Hematopoietic multipotent progenitor cell treated with erythropoietin and hydrocortisone succinate and interleukin-3 and kit ligand, for 6 days (in vitro differentiated cells): ENCODE measurements at places on chromosomes 12 and 14.

DNA sequence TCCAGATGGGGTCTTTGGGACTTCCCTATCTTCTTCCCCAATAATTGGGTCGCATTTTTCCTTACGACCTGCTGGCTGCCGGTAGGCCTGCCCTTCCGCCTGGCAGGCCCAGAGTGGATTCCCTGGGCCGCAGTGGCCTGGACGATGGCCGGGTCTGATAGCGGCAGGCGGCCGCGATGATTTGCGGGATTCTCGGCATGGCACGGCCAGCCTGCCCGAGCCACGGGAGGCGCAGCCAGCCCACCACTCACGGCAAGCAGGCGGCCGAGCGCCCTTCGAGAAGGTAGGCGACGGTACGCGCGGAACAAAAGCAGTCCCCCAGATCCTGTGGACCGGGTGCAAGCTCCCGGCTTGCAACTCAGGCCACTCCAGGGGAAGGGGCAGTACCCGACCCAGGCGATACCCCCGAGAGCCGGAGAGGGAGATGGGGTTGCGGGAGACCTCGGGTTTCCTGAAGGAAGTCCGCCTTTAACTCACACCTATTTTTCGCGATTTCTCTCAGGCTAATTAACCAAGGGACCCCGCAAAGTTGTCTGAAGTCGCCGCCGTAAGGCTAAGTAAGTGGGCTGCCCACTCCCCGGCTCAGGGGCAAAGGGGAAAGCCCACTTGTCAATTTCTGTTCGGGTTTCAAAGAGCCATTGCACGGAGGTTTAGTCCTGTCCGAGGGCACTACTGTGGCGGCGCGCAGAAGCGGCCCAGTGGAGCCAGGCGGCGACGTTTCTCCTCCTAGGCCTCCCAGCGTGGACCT, 1.4 kb upstream of the GSC start:
- DNase-seq, result no peak

DNA sequence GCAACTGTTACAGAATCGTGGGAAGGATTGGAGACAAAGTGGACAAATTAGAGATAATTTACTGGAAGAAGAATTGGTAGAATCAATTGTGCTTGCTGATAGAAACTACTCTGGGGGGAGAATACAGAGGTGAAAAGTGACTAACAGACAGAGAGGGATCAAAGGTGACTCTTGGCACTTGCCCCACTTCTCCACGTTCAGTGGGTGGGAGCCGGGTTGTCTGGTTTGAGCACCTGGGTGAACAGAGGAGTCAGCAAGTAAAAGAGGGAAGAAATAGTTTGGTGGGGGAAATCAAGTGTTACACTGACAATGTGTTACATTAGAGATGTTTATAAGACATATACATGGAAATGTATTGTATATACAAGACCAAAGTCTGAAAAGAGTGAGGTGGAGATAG, 69.1 kb downstream of the PPP2R5E start:
- DNase-seq, result no peak

GRCh38 chr14:79562185-79562584, 649.1 kb downstream of the DIO2 start:
- no peak for DNase-seq

DNA sequence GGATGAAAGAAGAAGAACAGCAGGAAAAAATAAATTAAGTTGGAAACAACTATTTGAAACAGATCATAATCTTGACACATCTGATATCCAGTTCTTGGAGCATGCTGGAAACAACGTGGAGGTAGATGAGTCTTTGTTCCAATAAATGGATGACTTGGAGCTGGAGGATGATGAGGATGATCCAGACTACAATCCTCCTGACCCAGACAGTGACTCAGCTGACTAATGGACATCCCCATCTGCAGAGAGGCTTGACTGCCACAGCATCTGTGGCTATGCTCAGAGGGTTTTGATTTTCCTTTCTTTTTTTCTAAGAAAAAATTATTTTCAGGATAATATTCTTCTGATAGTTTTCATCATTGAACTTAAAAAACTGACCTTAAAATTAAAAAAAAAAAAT, 6.2 kb upstream of the ZDHHC17 start:
- DNase-seq, result no peak

DNA sequence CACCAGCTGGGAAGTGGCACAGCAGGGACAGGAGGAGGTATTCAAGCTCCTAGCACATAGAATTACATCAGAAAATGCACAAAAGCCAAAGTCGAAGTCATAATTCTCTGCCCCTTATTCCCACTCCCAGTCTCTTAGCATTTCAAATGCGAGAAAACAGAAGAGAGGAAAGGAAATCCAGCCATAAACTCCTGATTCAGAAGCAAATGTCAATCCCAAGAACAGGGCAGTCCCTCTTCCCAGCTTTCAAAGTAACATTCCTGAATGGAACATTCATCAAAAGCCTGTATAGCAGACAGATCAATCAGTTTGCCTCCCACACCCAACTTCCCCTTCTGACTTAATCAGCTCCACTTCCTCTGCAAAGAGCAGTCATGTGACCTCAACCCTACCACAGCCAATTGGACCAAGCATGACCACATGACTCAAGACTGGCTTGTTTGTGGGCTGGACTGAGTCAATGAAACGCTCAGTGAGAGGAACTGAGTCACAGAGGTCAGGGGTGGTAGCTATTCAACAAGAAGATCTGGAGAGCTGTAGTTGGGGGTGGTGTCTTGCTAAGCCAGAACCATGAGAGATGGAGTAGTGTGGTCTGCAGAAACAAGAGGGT, 41.4 kb upstream of the TUNAR start:
- DNase-seq, result no peak

DNA sequence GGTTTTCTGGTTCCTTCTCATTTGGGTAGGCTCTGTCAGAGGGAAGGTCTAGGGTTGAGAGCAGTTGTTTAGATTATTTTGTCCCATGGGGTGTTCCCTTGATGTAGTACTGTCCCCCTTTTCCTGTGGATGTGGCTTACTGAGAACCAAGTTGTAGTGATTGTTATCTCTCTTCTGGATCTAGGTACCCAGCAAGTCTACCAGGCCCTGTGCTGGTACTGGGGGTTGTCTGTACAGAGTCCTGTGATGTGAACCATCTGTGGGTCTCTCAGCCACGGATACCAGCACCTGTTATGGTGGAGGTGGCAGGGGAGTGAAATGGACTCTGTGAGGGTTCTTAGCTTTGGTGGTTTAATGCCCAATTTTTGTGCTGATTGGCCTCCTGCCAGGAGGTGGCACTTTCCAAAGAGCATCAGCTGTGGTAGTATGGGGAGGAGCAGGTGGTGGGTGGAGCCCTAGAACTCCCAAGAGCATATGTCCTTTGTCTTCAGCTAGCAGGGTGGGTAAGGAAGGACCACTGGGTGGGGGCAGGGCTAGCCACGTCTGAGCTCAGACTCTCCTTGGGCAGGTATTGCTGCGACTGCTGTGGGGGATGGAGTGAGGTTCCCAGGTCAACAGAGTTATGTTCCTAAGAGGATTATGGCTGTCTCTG, 179.3 kb upstream of the BTG1 start:
- DNase-seq, result no peak

- no peak for DNase-seq
These were observed at the start of gene NKX2-1 for GRCh38 chr14:36519431-36520321. Gene NKX2-1 (minus strand): TSS chr14:36520232. CDS start chr14:36520129, 103 bp downstream.

DNA sequence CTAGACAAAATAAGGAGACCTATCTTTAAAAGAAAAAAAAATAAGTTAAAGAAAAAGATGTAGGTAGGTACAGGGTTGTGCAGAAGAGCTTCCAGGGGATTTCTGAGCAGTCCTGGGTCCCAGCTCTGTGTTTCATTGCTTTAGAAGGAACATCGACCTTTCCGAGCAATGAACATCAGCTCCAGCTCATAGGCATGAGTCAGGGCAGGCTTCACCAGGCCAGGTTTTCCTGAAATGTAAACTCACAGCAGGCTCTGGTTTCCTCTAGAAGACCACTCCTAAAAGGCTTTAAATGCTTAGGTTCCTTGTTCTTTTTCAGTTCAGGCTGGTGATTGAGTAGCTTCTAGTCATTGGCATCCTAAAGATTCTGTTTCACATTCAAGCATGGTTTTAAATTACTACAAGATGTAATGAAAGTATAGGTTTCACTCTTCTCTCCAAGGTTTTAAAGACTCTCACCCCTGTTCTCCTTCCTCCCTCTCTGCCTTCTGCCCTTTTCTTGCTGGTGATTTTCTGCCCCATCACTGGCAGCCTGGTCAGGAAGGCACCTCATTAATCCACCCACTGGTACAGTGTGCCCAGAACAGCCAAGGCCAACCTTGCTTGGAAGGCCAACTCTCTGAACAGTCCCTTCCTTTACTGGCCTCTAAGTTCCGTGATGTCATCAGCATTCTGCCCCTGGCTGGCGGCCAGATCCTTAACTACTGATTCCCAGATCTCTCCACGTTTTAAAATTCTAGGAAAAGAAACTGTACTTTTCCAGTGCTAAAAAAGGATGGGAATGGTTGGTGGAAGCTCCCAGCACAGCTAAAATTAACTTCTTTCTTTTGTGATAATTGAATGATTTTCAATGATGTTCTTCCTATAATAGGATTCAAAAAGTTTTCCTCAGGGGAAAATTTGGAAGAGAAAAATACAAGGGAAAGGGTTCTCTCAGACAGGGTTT, 109.4 kb upstream of the HIF1A start:
- no peak for DNase-seq

DNA sequence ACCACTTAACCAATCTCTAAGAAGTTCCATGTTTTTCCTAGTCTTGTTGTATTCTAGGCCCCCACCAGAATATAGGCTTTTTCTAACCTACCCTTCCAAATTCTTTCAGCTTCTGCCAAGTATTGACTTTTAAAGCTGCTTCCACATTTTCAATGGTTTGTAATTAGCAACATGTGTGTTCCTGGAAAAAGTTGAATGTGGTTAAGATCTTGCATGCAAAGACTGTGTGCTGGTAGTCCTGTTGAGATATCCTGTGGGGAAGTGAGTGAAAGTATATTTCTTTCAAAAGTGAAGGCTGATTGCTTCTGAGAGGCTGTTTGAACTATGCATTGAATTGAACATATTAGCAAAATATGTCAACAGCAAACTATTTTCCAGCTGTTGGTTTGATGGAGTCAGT, 646 bp upstream of the OR6C4 start:
- DNase-seq, result peak; percentile 52

DNA sequence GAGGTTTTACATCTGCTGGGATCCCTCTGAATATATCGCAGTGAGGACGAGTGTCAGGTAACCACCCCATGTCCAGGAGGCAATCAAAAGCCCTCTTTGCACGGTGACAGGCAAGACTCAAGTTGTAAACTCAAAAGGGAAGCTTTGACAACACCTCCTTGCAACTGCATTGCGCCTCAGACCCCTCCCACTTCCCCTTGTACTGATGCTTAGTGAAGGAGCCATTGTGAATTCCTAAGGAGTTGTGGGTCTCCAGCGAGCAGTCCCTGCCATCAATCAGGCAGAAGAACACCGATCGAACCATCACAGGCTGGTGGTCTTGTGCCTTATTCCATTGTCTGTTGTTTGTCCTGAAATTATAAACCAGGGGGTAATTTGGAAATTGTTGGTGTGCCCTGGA, 112.6 kb downstream of the CCDC60 start:
- DNase-seq, result no peak

DNA sequence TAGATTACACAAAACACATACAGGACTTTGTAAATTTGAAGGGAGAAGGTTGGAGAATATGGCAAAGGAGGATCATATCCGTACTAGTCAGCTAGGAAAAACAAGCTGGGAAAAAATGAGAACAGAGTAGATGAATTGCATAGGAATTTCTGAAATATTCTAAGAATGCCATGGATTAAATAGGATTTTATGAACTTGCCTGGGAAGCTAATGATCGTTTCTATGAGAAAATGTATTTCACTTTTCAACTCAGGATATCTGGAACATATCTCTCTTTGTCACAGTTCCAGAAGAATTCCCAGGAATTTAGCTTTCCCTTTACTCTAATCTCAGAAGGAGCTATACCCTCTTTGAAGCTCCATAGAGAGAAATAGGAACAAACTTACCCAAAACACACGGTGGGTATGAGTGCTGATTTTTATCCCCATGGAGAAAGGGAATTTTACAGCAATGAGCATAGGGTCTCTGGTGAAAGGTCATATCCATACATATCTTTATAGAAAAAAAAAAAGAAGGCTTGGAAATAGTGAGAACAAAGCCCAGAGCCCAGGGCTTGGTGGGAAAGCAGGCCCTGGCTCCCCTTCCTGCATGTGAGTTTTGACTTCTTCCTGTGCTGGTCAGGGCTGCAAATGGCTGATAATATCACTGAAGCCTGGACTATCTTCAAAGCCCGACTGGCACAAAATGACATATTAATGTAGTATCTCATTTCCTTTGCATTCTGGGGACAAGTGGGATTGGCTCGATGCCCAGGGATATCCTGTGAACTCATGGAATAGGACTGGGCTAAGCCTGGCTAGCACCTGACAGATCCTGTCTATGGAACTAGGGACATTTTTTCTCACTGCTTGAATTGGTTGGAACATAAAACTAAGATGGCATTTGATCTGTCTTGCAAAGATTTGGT, 136.3 kb downstream of the AEBP2 start:
- DNase-seq, result peak; percentile 73

DNA sequence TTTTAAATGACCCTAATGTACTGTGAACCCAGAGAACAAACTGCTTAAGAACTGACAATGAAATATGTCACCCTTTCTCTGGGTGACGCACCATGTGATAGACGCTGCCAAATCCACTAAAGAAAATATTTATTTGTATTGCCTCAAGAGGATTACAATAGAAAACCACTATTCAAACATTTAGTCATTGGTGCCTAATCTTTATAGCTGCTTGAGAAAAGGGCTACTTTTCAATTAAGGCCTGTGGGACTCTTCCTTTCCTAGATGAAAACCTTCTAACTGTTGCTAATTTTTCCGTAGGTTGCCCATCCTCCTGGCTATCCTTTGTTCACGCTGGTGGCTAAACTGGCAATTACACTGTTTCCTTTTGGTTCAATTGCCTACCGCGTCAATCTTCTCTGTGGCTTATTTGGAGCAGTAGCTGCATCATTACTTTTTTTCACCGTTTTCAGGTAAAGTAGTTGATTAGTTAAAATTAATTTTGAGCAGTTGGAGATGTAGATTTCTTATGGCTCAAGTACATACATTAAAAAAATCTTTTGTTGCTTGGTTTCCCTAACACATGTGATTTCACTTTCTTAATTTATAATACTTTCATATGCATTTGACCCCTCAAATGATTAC, 6.0 kb downstream of the TMEM260 start:
- DNase-seq, result no peak

DNA sequence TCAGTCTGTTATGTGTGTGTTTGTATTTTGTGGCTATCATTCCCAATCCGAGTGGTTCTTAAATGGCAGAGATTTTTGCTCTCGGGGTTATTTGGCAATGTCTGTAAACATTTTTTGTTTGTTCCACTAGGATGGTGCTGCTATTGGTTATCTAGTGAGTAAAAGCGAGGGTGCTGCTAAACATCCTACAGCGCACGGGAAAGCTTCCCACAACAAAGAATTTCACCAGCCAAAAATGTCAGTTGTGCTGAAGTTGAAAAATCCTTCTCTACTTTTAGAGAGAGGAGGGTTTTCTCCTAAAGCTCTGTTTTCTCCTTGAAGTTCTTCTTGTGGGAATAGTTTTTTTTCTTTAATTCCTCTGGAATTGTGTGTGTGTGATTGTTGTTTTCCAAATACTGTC, 2.4 kb downstream of the EXD2 start:
- DNase-seq, result no peak

GRCh38 chr14:73773441-73774240, 59.5 kb upstream of the PNMA1 start:
- DNase-seq, result no peak

- no peak for DNase-seq
These were observed 19.7 kb downstream of the DUSP16 start for GRCh38 chr12:12542964-12543363.

- DNase-seq, result no peak
These were observed 974.5 kb upstream of the FLRT2 start for GRCh38 chr14:84555493-84555892.
